ENCODE measurements at places on chromosomes 16 and 17.

- no peak for DNase-seq
Observed at GRCh38 chr17:34979650-34980352, 511 bp upstream of the LIG3 start.

GRCh38 chr17:9676084-9676483 is 30.8 kb downstream of the USP43 start:
- DNase-seq = no peak

- no peak for DNase-seq
Observed at GRCh38 chr16:49608098-49608497, 234.5 kb downstream of the C16orf78 start.

DNA sequence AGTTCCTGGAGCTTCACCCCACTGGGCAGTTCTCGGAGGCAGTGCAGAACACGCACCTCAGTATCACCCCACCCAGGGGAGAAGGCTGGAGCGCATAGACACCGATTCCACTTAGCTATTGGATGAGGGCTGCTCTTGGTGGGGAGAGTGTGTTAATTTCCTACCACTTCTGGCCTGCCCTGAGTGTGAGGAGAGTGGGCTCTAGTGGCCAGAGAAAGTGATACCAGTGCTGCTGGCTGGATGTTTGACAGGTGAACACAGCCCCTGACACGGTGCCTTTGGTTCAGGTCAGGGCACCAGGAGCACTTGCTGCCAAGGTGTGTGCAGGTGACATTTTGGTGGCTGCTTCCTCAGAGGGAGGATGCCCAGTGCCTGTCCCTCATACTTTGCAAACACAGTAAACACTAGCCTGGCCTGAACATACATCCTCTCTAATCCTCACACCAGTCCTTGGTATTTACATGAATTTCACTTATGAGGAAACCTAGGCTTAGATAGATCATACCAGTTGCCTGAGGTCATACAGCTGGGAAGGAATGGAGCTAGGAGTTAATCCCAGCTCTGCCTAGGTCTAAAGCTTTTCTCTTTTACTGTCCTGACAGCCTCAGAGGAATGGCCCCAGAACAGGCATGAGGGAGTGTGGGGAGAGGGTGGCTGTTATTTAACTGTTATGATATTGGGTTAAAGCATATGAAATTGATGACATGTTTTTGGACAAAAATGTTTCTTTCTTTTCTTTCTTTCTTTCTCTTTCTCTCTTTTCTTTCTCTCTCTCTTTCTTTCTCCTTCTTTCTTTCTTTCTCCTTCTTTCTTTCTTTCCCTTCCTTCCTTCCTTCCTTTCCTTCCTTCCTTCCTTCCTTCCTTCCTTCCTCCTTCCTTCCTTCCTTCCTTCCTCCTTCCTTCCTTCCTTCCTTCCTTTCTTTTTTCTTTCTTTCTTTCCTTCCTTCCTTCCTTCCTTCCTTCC is 21.0 kb upstream of the ITGAX start:
- no peak for DNase-seq

GRCh38 chr17:40361925-40362695 is 2.4 kb downstream of the GJD3 start:
- no peak for DNase-seq
